Esophagus squamous epithelium (tissue), 5 donors: ENCODE measurements at places on chromosomes 5 and 9.

DNA sequence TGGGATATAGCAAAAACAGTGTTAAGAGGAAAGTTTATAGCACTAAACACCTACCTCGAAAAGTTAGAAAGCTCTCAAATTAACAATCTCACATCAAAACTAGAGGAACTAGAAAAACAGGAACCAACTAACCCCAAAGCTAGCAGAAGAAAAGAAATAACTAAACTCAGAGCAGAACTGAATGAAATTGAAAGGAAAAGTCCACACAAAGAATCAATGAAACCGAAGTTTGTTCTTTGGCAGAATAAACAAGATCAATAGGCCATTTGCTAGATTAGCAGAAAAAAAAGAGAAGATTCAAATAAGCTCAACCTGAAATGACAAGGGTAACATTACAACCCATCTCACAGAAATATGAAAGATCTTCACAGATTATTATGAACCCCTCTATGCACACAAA, 234.8 kb upstream of the ISL1 start:
- DNase-seq: no peak

GRCh38 chr9:15967068-15967467, 414.2 kb downstream of the CCDC171 start:
- no peak for DNase-seq

GRCh38 chr9:113978725-113979342, 99.3 kb downstream of the AMBP start:
- DNase-seq: no peak

GRCh38 chr5:172490514-172491461, 36.5 kb upstream of the SH3PXD2B start:
- no peak for DNase-seq

- DNase-seq: no peak
Observed at GRCh38 chr9:115137526-115137925, 19.6 kb upstream of the TNC start.

DNA sequence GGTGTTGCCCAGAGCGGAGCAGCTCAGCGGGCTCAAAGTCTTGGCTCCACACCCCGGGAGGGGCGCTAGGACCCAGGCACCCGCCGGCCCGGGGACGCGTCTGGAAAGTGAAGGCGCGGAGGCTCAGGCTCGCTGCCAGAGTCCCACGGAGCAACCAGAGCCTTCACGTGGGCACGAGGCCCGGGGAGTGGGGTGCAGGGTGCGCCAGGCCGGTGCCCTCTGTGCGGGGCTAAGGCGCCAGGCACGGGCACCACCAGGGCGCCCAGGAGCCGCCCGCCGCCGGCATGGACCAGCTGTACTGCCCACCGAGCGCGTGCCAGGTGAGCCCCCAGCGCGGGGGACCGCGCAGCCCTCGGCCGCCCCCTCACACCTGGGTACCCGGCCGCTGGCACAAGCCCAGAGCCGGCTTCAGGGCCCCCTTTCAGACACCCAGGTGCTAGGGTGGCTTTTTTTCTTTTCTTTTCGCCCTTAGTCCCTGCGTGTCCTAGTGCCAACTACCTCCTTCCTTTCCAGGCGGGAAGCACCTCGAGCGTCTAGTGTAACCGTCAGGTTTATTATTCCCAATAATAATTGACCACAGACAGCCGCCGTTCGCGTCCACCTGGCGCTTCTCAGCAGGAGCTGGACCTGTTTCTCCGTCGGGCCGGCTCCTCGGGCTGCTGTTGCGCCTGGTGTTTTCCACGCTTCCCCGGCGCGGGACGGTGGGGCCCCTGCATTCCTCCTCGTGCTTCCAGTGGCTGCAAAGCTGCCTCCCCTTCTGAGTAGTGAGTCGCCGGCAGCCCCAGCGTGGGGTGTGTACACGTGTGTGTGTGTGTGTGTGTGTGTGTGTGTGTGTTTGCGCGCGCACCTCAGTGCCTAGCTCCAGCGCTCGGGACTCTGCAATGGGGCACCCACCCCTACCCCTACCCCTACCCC, 30.1 kb upstream of the PDE8B start:
- DNase-seq: no peak

- no peak for DNase-seq
Observed at GRCh38 chr5:946720-947625, 54.3 kb downstream of the TRIP13 start.

DNA sequence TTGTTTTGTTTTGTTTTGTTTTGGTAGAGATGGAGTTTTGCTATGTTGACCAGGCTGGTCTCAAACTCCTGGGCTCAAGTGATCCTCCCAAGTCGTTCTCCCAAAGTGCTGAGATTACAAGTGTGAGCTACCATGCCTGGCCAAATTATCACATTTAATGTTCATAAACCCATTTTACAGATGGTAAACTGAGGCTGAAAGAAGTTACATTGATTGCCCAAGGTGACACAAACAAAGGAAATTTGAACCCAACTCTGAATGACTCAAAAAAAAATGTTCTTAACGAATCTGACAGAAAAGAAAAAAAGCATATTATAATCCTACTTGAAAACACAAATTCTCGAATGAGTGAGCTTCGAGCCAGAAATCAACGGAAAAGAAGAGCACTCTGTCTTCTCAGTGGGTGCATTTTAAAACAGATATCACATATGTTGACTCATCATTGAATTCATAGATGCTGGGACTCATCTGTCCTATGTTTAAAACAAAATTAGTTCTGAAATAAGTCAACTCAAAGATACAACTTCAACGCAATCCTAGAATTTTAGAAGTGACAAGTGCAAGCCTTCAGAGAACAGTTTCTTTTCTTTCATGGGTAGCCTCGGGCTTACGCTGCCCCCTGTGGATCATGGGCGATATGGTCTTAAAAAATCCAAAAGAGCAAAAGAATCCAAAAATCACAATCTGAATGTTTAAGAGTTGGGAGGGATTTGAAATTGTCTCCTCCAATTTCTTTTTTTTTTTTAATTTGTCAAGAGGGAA, 28.4 kb downstream of the TIMD4 start:
- DNase-seq: no peak

DNA sequence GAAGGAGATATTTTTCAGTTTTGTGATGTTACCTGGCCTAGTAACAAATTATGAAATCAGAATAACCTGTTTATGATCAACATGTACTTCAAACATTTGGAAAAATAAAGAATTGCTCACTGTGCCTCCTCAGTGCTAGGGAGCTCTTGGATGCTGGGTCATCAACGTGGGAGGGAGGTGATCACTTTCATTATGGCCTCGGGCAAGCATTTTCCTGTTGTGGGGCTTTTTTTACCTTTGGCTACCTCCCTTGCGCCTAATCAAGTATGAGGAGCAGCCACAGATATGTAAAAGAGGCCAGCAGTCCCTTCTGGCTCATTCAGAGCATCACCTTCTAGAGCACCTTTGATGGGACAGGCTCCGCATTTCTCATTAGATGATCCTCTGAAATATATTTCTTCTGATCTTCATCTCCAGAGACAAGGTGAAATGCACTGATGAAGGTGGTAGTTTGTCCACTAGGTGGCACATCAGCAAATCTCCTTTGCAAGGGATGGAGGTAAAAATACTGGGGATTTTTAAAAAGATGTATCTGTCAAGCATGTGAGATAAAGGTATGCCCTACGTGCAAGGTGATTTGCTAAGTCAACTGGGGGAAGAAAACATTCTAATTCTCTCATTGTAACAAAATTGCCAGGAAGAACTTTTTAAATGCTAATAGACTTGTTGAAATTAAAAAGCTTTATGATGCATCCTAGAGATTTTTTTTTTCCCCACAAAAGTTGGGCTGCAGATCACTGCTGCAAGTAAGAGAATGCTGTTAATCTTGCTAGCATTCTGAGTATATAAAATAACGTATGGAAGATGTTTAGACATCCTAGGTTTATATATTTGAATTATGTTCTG, 218.2 kb downstream of the MAST4 start:
- DNase-seq: no peak

GRCh38 chr5:16759147-16759773, 142.5 kb upstream of the RETREG1 start:
- no peak for DNase-seq

- no peak for DNase-seq
Observed at GRCh38 chr5:90131383-90132133, 278.0 kb downstream of the CETN3 start.

GRCh38 chr5:135921388-135921787, 25.7 kb upstream of the IL9 start:
- no peak for DNase-seq

DNA sequence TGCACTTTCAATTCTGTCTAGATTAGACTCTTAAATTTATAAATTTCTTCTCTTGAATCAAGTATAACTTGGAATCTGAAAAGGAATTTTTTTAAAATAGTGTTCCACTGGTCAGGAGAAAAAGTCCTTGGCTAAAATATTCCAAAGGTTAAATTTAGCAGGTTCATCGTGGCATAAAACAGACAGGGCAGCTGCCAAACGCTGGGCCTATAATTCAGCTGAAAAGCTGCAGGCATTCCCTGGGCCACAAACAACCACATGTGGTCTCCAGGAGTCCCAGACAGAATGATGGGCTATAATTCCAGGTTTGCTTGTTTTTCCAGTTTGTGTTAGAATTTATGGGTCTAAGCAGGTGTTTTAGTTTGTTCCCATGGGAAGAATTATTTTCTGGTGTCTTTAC, 71.1 kb upstream of the RETREG1 start:
- DNase-seq: no peak

DNA sequence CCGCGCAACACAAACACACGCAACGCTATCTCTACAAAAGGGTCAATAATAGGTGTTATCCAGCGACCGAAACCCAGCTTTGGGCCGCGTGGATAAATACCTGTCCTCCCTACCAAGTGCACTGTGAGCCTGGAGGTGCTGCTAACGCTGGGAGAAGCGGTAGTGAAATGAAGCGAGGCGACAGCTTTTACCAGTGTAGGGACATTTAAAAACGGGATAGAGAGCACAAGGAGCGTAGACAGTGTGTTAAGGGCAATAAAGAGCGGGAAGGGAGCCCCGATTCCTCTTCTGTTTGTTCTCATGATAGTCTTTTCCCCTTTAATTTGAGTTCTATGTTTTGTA, 421 bp upstream of the DEPDC1B start:
- no peak for DNase-seq

GRCh38 chr5:66718374-66719002, 122.3 kb downstream of the MAST4 start:
- no peak for DNase-seq

DNA sequence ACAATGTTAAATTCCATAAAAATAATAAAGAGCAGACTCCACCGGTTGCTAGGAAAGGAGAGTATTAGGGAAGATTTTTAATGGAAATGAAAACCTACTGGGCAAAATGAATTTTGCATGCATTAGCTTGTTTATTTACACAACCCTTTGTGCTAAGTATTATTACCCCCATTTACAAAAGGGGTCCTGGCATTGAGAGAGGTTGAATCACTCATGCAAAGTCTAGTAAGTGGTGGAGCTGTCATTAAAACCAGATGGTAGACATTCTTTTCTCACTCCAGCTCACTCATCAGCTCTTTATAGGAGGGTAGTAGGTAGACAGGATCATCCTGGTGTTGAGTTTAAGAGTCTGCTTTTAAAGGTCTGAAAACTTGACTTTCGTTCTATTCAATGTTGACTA, 395.1 kb downstream of the PLK2 start:
- DNase-seq: no peak
